ENCODE measurements at places on chromosomes 1 and 21.

GRCh38 chr1:41663671-41664400 lies 179.4 kb upstream of the EDN2 start:
- DNase-seq, result no peak

- DNase-seq, result no peak
Measured at GRCh38 chr1:244439391-244440032, 12.2 kb downstream of the ADSS2 start.

GRCh38 chr1:91591175-91591974 lies 90.7 kb downstream of the CDC7 start:
- DNase-seq, result no peak

DNA sequence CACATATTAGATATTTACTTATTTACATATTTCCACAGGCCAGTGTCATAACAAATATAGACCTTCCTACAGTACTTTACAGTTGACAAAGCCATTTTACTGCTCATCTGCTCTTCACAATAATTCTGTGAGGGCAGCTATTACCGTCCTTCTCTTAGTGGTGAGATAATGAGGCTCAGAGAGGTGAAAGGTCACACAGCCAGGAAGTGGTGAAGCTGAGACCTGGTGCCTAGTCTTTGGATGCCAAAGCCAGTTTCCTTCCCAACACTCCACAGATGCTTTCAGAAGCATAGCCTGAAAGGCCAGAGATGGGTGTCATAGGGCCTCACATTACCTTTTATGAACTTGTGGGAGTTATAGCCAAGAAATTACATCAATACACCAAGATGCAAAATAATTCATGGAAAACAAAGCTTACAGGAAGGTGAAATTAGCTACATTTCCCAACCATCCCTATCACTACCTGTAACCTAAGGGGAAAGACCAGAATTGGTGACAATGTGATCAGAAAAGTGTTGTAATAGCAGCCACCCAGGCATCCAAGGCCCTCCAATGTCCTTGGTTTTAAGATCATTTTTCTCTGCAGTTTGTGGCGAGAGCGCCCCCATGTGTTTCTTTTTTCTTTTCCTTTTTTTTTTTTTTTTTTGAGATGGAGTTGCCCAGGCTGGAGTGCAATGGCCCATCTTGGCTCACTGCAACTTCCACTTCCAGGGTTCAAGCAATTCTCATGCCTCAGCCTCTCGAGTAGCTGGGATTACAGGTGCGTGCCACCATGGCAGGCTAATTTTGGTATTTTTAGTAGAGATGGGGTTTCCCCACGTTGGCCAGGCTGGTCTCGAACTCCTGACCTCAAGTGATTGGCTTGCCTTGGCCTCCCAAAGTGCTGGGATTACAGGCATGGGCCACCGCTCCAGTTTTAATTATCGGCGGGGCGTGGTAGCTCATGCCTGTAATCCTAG lies 26.5 kb upstream of the RPL11 start:
- no peak for DNase-seq

Data from stimulated activated CD4-positive, alpha-beta T cell treated with anti-CD3 and anti-CD28 coated beads, Interleukin-1b, Interleukin-23, amount 100 ng/mL, for 24 hours (primary cell).